LNCaP clone FGC (cell line): ENCODE measurements at places on chromosomes 6 and 20.

DNA sequence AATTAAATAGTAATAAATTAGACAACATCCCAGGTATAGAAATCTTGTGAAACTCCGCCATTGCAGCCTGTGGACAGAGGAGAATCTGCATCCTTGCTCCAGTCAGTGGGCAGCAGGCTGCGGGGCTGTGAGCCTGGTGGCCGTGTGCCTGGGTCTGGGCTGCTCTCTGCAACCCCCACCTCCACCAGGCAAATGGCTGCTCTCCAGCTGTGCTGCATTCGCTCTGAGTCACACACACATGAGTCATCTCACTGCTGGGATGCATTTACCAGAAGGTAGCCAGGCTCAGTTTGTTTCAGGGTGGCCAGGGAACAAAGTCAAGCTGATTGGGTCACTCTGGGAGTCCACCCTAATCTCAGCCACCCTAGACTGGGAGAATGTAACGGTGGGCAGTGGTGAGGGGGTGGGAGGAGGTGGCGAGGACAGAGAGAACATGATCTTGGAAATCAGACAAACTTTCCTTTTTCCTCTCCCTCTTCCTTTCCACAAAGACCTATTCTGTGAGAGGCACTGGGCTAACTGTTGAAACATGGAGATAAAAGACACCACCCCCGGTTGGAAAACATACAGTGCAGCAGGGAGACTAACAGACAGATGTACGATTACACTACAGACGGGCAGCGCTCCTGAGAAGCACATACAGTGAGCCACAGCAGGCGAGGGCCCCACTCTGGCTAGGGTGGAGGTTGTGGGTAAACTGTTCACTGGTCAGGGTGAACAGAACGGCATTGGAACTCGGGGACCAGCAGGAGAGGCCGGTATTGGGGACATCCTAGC is 59.2 kb downstream of the TRAM2 start:
- DNase-seq: no peak

GRCh38 chr20:37309290-37309689 is 19.8 kb downstream of the MANBAL start:
- DNase-seq: no peak

DNA sequence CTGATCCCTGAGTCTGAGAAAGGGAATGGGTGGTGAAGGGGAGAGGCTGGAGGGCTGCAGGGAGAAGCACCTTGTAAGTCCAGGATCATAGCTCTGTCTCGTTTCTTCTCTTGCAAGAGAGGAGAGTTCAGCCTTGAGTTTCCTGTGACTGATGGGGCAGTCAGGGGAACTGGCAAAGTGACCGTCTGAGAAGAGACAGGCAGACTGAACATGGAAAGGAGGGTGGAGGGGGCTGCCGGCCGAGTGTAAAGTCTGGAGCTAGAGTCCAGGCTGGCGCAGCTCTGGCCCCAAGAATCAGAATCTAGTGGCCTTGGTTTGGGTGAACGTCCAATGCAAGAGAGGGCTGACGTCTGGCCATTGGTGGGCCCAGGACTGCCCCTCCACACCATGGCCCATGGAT is 72.5 kb downstream of the TCP11 start:
- DNase-seq: no peak

DNA sequence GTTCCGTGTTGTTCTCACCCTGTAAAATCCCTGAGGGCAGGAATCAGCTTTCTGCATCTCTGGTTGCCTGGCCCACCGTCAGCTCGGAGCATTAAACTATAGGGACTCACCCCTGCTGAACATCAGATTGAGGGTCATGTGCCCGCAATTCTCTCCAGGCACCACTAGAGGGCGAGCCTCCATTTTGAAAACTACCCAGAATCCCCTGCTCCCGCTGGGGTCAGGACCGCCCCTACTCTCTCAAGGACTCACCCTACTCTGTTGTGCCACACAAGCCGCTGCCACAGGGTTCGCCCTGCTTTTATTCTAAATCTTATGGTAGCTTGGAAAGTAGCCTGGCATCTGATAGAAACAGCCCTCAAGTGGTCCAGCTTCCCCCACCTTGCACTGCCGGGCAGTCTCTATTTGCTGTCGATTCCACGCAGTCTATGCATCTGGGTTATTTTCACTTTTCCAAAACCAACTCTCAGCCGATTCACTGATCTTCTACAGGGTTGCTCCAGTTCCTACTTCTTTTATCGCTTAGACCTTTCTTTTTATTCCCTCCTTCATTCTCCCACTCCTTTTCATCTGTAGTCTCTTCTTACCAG is 244.1 kb upstream of the QKI start:
- no peak for DNase-seq

DNA sequence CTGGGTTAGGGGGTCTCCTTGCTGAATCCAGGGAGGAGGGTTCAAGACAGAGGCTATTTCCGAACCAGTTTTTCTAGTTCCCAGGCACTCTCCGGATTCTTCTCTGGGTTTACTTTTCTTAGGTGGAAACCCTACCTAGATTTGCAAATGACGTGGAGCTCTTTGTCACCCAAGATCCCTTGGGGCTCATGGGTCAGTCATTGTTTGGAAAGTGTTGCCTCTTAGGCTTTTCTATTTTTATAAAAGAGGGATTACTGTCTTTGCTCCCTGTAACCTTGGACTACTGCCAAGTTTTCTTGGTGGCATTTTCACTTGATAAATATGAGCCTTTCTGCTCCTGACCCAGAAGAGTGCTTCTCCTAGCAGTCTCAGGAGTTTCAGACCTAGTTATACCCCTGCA is 33.6 kb downstream of the FAM209B start:
- DNase-seq: peak; percentile 7
